T-helper 22 cell (primary cell): ENCODE measurements at places on chromosomes 7 and 10.

DNA sequence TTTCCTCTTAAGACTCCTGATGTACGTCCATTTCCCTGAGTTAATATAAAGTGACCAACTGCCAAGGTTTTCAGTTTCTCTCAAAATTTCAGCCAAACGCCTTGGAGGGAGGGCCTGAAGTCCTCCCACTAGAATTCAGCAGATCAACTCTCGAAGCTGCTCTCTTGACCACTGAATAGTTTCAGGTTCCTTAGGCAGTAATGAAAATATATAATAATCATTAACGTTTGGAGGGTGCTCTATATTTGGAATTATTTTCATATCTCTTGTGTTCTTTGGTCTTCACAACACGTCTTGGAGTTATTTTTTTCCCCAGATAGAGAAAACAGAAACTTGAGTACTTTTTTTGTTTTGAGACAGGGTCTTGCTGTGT is 123.6 kb upstream of the SFMBT2 start:
- DNase-seq = no peak

GRCh38 chr10:21505711-21506278 is 19.7 kb downstream of the SKIDA1 start:
- no peak for DNase-seq

DNA sequence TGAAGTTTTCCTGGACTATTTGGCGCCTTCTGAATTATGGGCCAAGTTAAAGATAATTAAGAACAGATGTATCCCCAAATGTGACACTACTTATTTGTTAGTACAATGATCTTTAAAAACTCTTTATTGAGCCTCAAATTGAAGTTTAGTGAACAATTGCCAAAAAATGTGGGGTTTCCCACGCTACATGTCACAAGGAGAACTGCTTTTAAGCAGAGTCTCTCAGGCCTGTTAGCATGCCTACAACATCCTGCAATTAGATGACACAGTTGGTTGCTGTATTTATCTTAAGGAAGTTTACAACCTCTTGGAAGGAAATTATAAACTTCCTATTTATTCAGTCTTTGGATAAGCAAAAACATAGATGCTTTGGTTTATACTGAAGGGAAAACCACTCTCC is 733.0 kb downstream of the TNS3 start:
- DNase-seq = no peak

DNA sequence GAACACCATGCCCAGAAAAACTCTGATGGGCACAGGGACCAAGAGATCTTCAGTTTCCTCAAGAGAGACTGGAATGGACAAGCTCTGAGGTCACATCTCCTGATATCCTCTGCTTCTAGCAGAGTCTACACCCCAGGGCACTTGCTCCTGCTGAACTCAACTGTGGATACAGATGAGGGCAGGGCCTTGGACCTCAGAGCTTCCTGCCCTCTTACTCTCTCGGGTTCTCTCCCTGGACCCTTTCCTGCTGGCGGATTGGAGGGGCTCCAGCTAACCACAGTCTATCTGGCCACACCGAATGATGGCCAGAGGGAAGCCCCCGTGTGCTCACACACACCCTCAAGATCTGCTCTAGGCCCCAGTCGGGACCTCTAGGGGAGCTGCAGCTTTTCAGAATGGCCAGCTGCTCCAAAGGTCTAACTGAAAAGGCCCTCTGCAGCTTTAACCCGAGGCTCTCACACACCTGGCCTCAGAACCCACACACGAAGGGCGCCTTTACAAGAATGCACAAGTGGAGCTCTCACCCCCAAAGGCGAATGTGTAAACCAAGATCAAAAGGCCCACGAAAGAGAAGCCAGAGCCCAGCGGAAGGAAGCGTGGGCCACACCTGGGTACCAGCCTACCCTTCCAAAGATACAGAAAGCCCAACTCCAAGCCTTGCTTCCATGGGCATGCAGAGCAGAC is 65.5 kb downstream of the FAM53B start:
- peak; percentile 45 for DNase-seq

DNA sequence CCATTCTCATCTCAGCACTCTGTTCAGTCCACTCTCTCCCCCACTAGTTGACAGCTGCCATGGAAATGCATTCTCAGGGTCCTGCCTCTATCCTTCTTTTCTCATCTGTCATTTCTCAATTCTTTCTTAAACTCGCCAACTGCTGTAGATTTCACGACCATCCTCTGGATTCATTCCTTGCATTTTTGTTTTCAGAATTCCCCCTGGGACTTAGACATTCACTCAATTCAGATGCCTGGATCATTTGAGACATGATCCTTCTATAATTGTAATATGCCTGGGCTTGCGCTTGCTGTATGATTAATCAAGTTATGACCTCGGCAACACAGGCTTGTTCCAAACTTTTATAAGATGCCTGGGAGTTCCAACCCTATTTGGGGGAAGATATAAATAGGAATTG is 104.5 kb downstream of the RAB11FIP2 start:
- DNase-seq = no peak

DNA sequence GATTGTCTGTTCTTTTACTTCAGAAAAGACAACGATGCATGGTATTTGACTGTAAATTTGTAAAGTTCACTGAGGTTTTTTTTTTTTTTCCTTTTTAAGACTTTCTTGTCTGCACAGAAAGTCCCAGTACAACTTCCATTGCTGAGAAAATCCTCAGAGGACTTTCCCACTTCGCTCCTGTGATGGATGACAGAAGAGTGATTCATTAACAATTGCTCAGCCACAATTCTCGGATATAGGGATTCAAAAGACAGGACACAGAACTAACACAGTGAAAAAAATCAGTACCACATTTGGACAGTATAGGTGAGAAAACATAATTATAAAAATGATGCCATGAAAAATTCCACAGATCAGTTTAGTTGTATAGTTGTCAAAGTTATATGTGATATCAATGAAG is 48.0 kb downstream of the SEC23IP start:
- no peak for DNase-seq

- peak; percentile 7 for DNase-seq
These were observed 1.2 kb downstream of the MARCHF5 start for GRCh38 chr10:92291921-92292845.

DNA sequence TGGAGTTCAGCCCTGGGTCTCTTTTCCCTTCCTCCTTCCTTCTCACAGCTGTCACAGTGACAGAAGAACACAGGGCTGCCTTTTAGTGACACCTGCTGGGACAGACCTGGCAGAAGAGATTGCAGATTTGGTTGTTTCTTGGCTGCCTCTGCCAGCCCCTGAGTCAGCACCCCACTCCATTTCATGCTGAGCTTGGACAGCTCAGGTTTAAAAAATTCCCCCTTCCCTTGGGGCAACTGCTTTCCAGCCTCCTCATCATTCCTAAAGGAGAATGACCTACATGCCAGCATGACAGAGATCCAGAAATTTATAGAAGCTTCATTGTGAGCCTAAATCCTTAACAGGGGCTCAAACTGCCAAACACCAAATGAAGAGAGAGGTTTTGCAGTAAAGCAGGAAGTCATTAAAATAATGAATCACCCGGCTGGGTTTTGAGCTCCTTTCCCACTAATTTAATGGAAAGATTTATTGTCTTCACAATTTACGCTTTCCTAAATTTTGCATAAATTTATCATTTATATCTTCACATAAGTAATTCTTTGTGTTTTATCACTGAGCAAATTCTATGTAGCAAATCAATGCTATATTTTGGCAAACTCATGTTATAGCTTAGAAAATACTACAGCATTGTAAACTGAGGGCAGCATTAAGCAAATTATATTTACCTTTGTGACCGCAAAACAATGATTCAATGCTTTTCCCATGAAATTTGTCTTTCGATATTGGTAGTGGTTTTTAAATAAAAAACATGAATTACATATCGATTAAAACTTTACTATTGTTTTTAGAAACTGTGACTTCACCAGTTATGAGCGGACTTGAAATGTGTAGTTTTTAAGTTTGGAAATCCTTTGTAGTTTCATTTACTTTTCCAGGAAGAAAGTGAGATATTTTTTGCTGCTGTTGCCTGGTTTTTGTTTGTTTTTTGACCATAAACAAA is 399.5 kb upstream of the ANKRD30A start:
- DNase-seq = no peak

- DNase-seq = peak; percentile 59
These were observed 36.7 kb downstream of the PFKFB3 start for GRCh38 chr10:6239213-6239991.

DNA sequence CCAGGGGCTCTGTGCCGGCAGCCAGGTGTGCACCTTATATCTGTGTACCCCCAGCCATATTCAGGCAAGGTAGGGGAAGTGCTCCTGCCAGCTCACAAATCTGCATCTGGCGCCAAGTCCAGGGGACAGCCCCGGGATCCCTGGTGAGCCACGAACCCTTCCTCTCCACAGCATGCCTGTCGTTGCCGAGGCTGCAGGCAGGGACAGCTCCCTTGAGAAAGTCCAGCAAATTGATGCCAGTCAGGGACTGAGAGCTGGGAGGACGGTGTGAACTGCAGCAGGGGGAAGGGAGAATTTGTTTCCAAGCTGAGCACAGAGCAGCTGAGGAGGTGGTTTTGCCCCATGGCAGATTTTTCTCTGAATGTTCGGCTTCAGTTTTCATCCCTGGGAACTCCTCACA is 919 bp downstream of the PLA2G12B start:
- DNase-seq = no peak

GRCh38 chr10:122073508-122073907 is 84.5 kb downstream of the TACC2 start:
- DNase-seq = no peak

DNA sequence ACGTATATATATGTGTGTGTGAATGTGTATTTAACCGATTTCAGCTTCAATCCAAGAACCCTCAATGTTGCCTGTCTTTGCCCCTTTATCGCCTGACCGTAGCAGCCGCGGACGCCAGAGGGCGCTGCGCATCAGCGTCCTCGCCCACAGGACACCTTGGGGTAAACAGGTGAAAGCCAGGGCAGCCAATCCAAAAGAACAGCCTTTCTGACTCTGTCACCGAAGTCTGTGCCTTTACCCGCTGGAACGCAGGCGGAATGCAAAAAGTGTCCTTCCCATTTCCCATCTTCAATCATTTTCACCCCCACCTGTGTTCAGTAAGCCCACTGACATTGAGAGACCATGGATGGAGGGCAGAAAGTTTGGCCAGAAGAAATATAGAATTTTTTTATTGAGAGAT is 3.6 kb downstream of the NXPH1 start:
- no peak for DNase-seq

DNA sequence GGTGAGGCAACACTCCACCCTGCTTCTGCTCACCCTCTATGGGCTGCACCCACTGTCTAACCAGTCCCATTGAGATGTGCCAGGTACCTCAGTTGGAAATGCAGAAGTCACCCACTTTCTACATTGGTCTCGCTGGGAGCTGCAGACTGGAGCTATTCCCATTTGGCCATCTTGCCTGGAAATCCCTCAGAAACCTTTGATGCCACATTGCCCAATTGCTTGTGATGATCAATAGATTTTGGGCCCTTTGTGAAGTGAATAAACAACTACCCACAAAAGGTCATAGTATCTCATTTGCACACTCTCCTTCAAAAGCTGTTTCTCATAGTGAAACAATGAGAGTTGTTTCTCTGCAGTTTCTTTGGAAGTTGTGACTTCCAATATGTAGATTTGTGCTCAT is 742.9 kb downstream of the INHBA start:
- no peak for DNase-seq

DNA sequence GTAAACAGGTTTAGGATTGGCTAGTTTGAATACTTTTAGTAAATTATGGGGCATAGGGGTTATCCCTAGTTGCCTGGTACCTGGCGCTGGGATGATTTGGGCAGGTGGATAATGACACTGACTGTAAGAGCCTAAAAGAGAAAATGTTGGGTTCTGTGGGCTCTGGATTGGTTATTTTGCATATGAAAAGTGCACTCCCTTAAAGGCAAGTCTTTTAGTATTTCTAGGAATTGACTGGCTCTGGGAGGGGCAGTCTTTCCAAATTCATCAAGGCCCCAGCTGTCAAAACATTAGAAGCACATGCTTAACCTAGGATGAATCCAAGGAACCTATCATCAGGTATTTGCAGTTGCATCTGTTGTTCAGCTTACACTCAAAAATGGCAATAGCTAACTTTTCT is 454.6 kb upstream of the SORCS1 start:
- no peak for DNase-seq

DNA sequence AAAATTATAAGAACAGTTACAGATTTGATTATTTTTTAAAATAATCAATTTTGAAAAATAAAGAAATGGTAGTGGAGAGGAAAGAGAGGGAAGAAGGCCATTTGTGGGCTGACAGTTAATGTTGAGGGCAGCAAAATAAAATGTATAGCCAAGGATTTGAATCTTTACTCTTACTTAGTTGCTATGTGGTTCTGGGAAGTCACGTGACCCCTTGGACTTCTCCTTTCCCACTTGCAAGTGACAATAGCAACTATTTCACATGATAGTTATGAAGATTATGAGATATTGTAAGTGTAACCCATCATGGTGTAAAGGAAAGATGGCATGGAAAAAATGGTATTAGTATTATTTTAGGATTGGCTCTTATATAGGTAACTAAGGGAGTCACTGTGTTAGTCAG is 567.3 kb upstream of the GHITM start:
- DNase-seq = no peak

DNA sequence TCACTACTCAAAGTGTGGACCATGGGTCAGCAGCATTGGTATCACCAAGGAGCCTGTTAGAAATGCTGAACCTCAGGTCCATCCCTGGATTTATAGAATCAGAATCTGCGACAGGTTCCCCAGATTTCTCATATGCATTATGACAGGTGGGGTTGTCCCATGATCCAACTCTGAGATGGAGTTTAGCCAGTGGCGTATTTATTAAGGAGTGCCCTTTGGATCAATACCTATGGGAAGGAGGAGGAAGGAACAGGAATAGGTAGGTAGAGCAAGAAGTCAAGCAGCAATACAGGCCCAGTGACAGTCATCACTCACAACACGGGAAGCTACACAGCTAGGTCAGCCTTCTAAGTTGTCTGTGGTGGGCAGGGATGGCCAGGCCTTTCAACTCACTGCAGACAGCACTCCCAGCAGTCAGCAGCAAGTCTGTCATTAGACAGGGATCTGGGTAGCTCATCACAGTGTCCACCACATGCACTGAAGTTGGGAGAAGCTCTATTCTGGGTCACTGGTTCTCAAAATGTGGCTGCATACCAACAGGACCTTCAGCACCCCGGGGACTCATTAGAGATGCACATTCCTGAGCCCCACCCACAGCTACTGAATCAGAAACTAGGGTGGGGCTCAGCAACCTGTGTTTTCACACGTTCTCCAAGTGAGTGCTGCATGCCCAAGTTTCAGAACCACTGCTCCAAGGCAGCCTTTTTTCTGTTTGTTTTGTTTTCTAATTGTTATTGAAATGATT is 532.3 kb upstream of the GALNT17 start:
- no peak for DNase-seq

- no peak for DNase-seq
These were observed 160.3 kb upstream of the SEMA3A start for GRCh38 chr7:84354866-84355265.

- no peak for DNase-seq
These were observed 50.6 kb downstream of the RBM17 start for GRCh38 chr10:6139470-6139869.

DNA sequence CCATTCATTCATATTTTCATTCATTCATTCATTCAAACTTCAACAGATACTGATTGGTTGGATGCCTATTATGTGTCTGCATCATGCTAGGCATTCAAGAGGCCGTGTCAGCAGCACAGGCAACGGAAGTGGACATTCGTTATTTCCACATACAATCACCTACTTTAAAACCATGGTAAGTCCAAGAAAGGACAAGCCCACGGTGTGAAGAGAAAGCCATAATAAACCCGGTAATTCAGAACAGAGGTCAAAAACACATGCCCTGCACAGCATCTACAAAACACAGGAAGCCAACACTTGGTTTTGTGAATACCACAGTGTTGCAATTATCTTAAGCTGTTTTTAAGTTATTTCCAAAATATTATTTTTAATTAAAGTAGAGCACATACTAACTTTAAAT is 126.7 kb downstream of the GLI3 start:
- DNase-seq = no peak

GRCh38 chr10:131165092-131165491 is 146.4 kb downstream of the TCERG1L start:
- DNase-seq = no peak
